GM10248 (cell line): ENCODE measurements at places on chromosomes 7 and 10.
A peak's percentile ranks its signal among the peaks of the same experiment; 100 is the strongest.

- DNase-seq, result no peak
Measured at GRCh38 chr10:124497196-124497881, 35.7 kb downstream of the LHPP start.

DNA sequence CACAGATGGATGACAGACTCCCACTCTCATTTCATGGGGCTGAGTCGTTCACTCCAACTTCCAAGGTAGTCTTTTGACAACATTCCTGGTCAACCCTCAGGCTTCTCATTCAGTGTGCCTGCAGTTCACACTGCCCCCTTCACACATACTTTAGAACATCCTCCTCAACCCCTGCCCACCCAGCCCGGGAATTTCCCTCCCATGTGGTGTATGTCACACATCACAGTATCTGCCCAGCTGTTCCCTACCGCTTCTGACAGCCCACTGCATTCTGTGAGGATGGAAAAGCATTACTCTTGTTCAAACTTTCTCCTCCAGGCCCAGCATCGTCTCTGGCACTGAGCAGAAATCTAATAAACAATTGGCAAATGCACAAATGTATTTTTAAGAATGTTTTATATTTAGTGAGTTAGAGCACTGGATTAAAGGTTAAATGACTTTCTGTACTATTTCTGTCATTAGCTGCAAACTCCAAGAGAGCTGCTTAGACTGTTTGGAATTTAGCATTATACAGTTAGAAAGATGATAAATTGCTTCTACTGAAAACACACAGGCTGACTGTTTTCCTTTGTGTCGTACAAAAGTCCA lies 110.4 kb downstream of the SFMBT2 start:
- no peak for DNase-seq

- DNase-seq, result no peak
Measured at GRCh38 chr10:71158902-71159301, 53.5 kb upstream of the UNC5B start.

DNA sequence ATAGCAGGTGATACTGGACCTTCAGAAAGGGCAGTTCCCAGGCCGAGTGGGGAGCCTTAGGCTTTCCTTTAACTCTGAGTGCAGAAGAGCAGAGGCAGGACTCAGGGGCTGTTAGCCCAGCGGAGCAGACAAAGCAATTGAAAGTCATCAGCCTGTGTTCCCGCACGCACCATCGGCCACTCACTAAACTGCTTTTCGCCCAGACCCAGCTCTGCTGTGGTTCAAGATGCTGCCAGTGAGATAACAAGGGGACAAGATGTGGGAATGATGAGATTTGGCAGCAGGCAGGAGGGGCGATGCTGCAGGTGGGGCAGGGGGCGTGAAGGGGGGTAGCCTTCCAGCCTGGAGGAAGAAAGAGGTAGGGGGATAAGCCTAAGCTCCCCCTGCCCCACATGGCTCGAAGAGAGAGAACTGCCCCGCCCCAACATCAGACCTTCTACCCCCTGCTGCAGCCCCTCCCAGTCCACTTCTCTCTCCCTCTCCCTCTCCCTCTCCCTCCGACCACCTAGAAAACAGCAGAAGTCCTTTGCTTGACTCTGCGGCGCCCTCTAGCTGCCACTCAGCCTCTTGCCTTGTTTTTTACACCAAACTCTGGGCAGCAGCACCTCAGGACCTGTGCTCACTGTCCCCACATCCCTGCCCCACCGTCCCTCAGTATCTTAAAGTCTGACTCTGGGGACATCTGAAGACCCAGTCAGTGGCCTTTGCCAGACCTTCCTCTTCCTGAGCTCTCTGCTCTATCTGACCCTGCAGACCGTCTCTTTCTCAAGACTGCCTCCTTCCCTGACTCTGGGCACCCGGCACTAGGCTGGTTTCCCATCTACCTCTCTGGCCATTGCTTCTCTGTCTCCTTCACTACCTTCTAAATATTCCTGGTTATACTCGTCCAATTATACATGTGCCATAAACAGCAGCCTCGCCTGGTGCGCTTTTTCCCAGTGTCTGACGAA lies 110.5 kb downstream of the C10orf105 start:
- peak; percentile 73 for DNase-seq

DNA sequence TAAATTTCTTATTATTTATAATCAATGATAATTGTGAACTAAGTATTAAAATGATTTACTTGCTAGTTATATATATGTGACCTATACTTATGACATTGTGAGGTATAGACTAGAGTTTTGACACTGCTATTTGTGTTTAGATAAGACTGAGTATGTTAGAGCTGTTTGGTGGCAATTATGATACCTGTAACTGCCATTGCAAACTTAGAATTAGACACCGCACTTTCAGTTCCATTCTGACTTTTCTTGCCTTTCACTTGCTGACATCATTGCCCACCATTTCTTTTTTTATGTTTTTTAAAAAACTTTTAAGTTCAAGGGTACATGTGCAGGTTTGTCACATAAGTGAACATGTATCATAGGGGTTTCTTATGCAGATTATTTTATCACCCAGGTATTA lies 214.5 kb downstream of the MBL2 start:
- DNase-seq, result peak; percentile 6

DNA sequence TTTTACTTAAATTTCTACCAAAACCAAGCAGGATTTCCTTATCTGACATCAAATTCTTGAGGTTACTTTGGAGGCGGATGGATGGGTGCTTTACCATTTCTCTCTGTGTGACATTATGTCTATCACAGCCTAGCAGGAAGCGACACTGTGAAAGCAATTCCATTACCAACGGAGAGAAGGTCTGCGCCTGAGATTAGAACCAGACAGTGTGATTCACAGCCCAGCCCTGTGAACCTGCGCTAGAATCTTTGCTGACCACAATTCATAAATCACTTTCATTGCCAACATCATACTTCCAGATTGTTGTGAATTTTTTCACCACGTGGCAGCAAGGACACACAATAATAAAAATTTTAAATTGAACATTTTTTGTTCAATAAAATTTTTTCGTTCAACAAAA lies 126.5 kb downstream of the CUBN start:
- no peak for DNase-seq

DNA sequence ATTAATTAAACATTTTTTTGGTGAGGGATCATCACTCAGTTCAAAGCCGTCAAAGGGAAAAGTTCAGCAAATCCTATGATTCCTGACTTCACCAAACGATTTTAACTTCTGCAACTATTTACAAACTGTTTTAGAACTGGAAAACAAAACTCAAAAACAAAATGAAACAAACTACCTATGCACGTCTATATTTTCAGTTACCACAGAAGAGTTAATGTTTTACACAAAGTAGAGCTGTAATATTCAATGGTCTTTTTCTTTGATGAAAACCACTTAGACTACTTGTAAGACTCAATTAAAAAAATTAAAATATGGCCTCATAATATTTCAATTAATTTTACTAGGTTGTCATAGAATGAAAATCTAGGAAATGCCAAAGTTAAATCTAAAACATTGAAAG lies 131.5 kb downstream of the ATE1 start:
- no peak for DNase-seq

DNA sequence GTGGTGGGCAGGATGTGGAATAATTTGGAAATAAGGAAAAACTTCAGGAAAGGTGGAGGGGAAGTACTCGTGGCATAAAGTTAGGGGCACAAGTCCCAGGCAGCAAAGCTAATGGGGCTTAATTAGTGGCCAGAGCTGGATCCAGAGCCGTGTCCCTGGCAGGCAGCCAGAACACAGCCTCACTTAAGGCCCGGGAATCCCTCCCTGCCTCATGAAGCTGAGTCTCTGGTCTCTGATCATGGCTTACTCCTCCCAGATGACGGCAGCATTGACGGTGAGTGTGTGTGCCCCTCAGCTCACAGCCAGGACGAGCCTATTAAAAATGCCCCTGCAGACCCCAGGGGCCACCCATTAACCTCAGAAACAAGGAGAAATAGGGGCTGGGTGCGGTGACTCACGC lies 48.2 kb upstream of the NPTX2 start:
- DNase-seq, result no peak

GRCh38 chr10:16520900-16521299 lies 779 bp downstream of the C1QL3 start:
- peak; percentile 61 for DNase-seq

DNA sequence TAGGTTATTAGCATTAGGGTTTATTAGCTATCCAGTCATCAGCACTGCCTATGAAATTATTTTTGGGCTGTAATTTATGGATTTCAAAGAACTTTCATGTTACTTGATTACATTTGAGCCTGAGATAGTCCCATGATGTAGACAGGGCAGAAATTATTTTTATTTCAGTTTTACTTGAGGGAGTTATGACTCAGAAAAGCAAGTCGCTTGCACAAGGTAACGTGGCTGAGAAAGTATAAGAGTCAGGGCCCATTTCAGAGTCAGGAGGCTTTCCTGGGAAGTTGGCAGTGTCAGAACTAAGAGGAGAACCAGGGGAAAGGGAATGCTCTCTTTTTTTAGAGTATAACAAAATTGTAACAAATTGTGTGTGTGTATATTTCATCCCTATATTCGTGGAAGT lies 16.5 kb downstream of the GATA3 start:
- DNase-seq, result no peak

GRCh38 chr10:25944771-25945170 lies 10.7 kb downstream of the MYO3A start:
- no peak for DNase-seq

DNA sequence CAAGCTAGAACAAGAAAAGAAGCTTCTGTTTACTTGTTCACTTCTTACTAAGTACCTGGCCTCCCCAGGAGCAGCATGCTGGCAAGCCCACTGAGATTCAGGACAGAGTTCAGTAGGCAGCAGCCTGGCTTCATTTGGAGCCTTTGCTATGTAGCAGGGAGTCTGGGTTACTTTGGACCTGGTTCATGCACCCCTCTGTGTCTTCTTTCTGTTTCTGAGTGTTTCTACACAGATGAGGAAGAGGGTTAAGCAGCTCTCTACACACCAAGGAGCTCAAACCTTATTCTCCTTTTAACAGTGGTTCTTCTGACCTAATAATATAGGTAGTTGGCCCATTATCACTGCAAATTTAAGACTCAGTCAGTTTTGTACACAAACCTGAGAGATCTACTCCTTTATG lies 152.9 kb downstream of the ARID5B start:
- DNase-seq, result no peak

DNA sequence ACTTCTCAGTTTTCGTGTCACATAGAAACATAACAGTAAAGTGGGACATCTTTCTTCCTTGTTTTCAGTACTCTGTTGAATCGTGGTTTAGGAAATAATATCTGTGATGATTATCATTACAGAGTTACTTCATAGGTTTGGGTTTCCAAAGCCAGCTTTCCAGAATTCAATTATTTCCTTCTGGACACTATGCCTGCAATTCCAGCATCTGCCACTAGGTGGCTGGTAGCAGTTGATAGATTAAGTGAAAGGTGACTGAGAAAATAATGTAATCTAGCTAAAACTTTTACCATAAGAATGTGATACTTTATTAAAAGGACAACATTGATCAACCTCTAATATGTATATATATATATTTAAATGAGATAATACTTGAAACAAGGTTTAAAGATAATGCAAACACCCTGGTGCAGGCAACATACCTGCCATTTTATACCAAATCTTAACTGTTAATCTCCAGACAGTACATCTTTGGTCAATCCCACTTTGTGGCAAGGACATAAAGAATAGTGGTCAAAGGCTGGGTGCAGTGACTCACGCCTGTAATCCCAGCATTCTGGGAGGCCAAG lies 102.6 kb downstream of the SH3PXD2A start:
- no peak for DNase-seq

- no peak for DNase-seq
Measured at GRCh38 chr10:48894911-48895802, 44.5 kb downstream of the LRRC18 start.

DNA sequence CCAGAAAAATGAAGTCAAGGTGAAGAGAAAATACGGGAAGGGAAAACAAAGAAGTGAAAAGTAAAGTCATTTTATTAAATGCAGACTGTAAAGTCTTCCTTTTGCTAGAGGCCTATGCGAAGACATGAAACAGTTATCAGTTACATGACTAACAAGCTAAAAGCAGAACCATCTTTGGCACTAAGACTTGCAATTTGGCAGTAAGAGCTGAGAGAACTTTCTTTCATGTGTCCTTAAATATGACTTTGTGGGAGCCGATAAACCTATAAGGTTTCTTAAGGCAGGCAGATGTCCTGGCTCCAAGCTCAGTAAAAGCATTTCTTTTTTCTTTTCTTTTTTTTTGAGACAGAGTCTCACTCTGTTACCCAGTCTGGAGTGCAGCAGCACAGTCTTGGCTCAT lies 10.4 kb downstream of the ANLN start:
- DNase-seq, result no peak

- DNase-seq, result no peak
Measured at GRCh38 chr10:60346661-60347060, 43.0 kb downstream of the ANK3 start.

DNA sequence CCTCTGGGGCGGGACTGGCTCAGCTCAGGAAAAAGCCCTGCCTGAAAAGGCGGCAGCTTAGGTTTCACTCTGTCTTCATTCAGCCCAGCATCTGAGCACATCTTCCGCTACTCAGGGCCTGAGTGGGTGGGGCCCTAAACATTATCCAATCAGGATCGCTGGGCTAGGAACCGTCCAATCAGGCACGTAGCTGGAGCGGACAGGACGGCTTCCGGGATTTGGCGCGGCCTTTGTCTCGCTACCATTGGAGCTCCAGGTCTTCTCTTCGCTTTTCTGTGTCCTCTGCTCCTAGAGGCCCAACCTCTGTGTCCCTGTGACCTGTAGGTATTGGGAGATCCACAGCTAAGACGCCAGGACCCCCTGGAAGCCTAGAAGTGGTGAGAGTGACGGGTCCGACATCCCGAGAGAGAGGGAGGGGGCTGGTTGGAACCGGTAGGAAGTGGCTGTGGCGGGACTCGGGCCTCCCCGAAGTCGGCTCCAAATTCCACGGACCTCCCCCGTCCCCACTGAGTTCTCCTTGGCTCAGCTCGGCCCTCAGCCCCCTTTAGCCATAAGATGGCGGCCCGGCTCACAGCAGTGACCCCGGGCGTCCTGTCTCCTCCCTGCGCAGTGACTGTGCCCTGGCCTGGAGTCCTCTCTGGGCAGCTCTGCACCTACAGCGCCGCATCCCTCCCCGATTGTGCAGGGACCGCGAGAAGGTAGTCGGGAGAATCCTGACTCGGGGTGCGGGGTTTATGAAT lies 99.1 kb downstream of the ZNF680 start:
- no peak for DNase-seq

- no peak for DNase-seq
Measured at GRCh38 chr10:94216201-94216600, 146.5 kb downstream of the NOC3L start.

GRCh38 chr10:71835671-71836595 lies 15.1 kb downstream of the PSAP start:
- peak; percentile 89 for DNase-seq

DNA sequence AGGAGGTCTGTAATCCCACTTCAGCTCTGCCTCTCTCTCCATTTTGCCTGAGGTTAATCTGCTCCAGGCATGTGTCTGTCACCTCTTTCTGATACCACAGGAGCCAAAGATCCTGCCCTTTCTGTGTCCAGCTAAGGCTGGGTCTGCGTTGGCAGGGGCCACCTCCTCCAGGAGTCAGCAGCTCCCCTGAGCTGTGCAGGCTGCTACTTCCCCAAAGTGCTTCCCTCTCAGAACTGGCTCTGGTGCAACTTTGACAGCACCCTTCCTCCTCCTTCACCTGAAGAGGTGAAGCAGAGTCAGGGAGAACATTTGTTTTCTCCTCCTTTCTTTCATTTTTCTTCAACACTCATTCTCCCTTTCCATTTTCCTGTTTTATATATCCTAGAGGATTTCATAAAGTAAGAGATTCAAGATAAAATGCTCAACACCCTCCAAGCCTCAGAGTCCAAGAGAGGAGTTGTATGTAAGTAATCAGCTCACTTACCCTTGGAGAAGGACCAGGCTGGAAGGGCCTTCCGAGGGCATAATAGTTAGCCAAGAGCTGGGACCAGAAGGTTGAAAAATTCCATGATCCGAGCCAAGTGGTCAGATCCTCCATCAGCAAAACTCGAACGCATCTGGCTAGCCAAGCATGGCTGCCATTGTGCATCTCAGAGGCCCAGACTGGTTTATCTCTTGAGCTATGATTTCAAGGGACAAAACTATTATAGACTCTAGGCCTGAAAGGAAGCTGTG lies 257.3 kb downstream of the PTEN start:
- DNase-seq, result no peak
